ENCODE measurements at places on chromosomes 4 and X.

- H3K27ac ChIP-seq, result no peak overlapping the region
- no peak overlapping the region for H3K4me3 ChIP-seq
- H3K27me3 ChIP-seq, result peaks cover 31% of the 10 kb centered on the region
- H3K4me1 ChIP-seq, result no peaks in the 10 kb centered on the region
These were observed 90.2 kb downstream of the NHS start for GRCh38 chrX:17465201-17465600.

DNA sequence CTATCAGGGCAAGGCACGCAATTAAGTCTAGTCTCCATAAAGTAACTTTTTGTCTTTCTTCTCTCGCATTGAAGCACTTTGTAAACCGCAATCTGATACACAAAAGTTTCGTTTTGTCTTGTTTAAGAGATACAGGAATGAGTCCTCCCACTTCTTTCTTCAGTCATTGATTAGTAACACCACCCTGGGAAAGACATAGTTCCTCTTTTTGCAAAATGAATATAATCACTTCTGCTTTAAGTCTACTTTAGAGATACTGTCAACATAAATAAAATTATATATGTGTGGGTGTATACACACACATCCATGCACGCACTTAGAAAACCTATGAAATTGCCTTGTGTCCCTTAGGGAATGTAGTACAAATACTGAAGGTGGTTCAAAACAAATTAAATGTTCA lies 11.7 kb downstream of the COQ2 start:
- peaks cover 7% of the 10 kb centered on the region for H3K36me3 ChIP-seq
- no peaks in the 10 kb centered on the region for H3K4me1 ChIP-seq
- H3K27ac ChIP-seq, result no peak overlapping the region
- no peaks in the 10 kb centered on the region for H3K27me3 ChIP-seq
- no peak overlapping the region for H3K4me3 ChIP-seq

GRCh38 chr4:146154057-146154456 lies 21.5 kb upstream of the LSM6 start:
- no peaks in the 10 kb centered on the region for H3K4me1 ChIP-seq
- no peak overlapping the region for H3K4me3 ChIP-seq
- H3K36me3 ChIP-seq, result no peaks in the 10 kb centered on the region
- no peak overlapping the region for H3K27ac ChIP-seq
- DNase-seq, result no peak
- no peaks in the 10 kb centered on the region for H3K27me3 ChIP-seq

GRCh38 chr4:156198511-156198910 lies 244.8 kb upstream of the CTSO start:
- H3K4me3 ChIP-seq, result no peak overlapping the region
- H3K36me3 ChIP-seq, result no peaks in the 10 kb centered on the region
- no peak overlapping the region for H3K27ac ChIP-seq
- peaks cover 3% of the 10 kb centered on the region for H3K4me1 ChIP-seq
- DNase-seq, result no peak

- no peaks in the 10 kb centered on the region for H3K4me1 ChIP-seq
- H3K4me3 ChIP-seq, result no peak overlapping the region
- H3K27ac ChIP-seq, result no peak overlapping the region
- no peaks in the 10 kb centered on the region for H3K27me3 ChIP-seq
- no peak for DNase-seq
These were observed 154.2 kb upstream of the FRG1 start for GRCh38 chr4:189786447-189786846.

- H3K36me3 ChIP-seq, result no peaks in the 10 kb centered on the region
- no peak overlapping the region for H3K4me3 ChIP-seq
- no peak overlapping the region for H3K27ac ChIP-seq
- no peak for DNase-seq
- no peaks in the 10 kb centered on the region for H3K4me1 ChIP-seq
These were observed 92.4 kb upstream of the AP1S2 start for GRCh38 chrX:15946783-15947580.

All from lung (tissue), 17 donors.